ENCODE measurements at places on chromosomes 11 and 22.
A peak's percentile ranks its signal among the peaks of the same experiment; 100 is the strongest.

GRCh38 chr11:94731880-94732601 lies 36.1 kb upstream of the AMOTL1 start:
- no peak for DNase-seq

GRCh38 chr11:108467091-108467823 lies at the start of gene C11orf65:
Gene C11orf65 (minus strand): TSS chr11:108467529. CDS start chr11:108461559, 5,970 bp downstream.
- DNase-seq = peak; percentile 98

DNA sequence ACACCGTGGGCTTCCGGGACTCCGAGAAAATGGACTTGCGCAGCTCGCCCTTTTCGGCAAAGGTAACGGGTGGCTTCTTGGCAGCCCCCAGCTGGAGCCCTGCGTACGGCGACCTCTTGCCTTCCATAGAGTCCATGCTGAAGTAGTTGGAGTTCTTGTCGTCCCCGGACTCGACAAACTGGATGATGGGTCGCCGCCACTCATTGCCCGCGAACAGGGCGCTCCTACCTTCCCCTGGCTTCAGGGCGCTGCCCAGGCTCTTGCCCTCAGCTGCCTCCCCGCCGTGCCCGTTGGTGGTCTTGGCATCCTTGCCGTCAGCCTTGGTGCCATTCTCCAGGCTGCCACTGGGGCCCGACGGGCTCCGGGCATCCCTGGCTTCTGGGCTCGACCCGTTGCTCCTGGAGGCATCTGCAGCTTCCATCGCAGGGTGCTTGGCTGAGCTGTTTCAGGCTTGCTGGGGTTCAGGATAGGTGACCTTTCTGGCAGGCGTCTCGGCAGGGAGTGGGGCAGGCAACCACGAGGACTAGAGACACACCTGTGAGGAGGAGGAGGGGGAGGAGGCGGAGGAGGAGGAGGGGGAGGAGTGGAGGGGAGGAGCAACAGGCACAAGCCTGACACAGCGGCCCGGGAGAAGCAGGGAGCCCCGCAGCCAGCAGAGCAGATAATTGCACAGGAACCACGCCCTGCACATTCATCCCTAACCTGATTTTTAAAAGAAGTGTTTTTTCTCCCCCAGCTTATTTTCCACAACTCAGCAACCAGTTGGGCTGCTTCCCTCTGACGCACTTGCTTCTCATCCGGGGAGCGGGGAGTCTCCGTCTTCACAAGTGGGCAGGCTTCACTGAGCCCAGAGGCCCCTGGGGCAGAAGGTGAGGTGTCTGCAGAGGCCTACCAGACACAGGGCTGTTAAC lies at the start of gene TRIM29:
Gene TRIM29 (minus strand): TSS at position 503 of the 911 bp plus-strand sequence. CDS start 82 bp downstream, at position 421.
- peak; percentile 60 for DNase-seq

- DNase-seq = no peak
Observed at GRCh38 chr22:19795617-19796008, 35.0 kb downstream of the TBX1 start.

GRCh38 chr11:78788533-78788932 lies 213.9 kb upstream of the NARS2 start:
- no peak for DNase-seq

GRCh38 chr11:67126986-67127385 lies 7.9 kb downstream of the KDM2A start:
- DNase-seq = no peak

GRCh38 chr11:112179601-112180000 lies 4.3 kb downstream of the BCO2 start:
- no peak for DNase-seq

DNA sequence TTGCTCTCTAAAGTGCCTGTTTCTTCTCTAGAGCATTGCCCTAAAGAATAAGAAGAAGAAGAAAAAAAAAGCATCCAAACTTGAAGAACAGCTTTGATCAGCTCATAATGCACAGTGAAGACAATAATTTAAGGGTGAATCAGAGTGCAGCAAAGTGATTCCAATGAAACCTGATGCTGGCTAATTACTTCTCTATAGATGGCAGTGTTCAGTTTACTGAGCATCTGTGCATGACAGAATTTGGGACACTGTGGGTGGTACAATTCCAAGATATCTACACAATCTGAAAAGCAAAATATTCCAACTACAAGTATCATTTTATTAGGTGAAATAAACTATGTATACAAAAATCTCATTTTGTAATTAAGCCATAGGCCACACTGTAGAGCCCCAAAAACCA lies 450.5 kb upstream of the CCDC90B start:
- no peak for DNase-seq

GRCh38 chr11:131945706-131946105 lies 575.3 kb downstream of the NTM start:
- DNase-seq = no peak

GRCh38 chr11:35847473-35847872 lies 96.4 kb upstream of the LDLRAD3 start:
- DNase-seq = peak; percentile 32

- DNase-seq = peak; percentile 58
Observed at GRCh38 chr22:29476116-29476515, 3.9 kb upstream of the NEFH start.

DNA sequence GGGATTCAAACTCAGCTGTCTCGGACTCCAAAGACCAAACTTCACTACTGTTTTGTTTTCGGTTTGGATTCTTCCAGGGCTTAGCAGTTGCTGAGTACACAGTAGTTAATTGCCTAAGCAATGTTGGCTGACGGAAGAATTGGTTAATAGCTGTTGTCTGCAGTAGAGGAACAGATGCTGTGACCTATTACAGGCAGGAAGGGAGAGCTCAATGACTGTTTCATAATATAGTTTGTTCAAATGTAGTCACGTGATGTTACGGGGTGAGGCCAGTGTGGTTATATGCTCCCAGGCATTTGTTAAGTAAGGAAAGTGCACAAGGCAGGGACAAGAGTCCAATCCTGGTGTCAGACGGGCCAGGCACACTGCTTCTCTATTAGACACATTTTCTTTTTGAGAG lies 222.6 kb upstream of the CCDC90B start:
- no peak for DNase-seq

DNA sequence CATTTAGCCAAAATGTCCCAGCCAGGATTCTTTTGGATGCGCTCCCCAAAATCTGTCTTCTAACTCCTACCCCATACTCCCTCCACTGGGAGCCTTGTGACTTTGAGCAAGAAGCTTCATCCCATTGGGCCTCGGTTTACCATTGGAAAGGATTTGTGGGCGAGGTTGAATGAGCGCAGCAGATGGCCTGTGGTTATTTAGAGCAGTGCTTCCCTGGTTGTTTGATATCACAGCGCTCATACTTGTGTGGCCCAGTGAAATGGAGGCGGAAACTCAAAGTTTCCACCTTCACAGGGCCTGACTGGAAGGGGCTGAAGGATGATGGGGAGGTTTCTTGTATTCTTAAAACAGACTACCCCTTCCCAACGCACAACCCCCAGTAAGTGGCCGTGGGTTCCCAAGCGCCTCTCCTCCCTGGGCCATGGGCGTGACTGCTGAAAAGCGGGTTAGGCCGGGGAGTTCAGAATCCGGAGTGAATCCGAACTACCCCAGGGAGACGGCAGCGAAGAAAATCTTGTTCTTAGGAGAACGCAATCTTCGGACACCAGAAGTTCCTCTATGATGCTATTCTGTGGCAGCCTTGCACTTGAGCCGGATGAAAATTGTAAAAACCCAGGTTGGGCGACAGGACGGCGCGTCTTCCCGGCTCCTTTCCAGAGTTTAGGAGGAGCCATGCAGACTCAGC lies 1.2 kb upstream of the ATF4 start:
- DNase-seq = no peak

GRCh38 chr22:30305906-30306626 lies 16.8 kb upstream of the CASTOR1 start:
- DNase-seq = no peak

GRCh38 chr22:45885941-45886395 lies 91.0 kb downstream of the WNT7B start:
- peak; percentile 47 for DNase-seq

DNA sequence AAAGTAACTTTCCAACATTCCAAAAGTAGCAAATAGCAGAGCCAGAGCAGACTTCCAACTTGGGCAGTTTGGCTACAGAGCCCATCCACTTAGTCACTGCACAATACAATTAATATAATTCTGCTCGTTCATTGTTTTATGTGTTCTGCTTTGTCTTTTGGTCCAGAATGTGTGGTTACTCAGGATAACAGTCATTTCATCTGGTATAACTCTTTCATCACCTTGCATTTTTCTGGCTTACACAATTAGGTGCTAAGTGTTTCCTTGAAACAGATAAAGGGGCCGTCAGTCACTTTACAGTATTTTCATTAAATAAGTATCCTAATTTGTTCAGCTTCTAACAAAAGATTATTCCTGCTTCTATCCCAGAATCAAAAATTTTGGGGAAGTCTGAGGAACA lies 87.2 kb downstream of the LARGE2 start:
- DNase-seq = no peak

- peak; percentile 85 for DNase-seq
Observed at GRCh38 chr22:35539910-35540594, 579 bp upstream of the RASD2 start.

DNA sequence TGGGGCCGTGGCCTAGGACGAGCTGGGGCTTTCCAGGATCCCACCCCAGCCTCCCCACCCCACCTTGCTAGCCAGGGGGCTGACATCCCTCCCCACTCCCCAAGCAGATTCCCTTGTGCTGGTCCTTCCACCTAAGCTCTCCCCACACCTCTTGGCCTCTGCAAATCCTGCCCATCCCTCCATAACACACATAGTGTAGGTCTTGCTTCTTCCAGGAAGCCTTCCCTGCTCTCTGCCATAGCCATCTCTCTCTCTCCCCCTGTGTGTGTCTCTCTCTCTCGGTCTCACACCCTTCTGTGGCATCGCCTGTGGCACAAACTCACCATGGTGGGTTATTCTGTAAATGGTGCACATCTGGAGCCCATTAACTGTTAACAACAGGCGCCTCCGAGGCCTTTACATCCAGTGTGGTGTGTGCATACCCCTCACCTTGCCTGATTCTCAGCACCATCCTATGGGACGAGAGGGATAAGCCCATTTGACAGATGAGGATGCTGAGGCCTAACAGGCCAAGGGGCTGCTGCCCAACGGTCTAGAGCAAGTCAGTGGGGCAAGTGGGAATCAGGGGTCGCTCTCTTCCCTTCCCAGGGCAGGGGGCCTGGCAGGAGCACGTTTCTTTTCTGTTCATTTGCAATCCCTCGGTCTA lies 22.2 kb upstream of the PICK1 start:
- no peak for DNase-seq

GRCh38 chr11:76225122-76225611 lies 18.9 kb upstream of the WNT11 start:
- DNase-seq = no peak

DNA sequence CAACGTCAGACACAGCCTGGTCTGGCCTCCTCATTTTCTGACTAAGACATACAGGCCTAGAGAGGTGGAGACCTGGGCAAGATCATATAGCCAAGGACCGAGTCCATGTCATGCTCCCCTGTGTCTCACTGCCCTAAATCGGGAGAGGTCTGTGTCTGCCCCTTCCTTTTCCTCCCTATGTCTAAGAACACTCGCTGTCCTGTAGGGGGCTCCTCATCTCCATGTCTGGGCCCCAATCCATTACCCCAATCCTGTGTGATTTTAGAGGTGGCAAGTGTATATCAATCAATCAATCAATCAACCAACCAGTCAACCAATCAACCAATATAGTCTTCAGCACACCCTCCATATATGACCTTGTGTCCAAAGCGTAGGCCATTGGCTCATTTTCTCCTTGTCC lies 125.7 kb downstream of the KIRREL3 start:
- peak; percentile 64 for DNase-seq

DNA sequence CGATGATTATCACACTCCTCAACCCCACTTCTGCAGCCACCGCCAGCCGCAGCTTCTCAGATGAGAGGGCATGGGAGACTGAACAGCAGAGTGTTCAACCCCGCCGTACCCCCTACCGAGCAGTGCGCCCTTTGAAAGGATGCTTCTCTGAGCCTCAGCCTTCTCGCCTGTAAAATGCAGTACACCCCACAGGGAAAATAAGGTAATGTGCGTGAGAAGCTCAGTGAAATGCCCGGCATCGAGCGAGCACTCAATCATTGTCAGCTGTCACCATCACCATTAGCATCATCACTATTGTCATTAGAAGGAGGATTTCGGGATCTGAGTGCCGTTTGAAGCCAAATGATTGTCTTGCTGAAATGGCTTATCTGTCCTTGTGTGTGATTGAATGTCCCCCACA lies 13.6 kb downstream of the TRIM29 start:
- no peak for DNase-seq

- DNase-seq = no peak
Observed at GRCh38 chr11:95132956-95133355, 43.3 kb downstream of the ENDOD1 start.

GRCh38 chr11:69670158-69670845 lies 4.9 kb downstream of the LTO1 start:
- DNase-seq = peak; percentile 96

- peak; percentile 98 for DNase-seq
Observed at GRCh38 chr11:116276051-116277044, 496.4 kb downstream of the BUD13 start.

Measured in endodermal cell (in vitro differentiated cells).